ENCODE measurements at places on chromosomes 5 and 9.

DNA sequence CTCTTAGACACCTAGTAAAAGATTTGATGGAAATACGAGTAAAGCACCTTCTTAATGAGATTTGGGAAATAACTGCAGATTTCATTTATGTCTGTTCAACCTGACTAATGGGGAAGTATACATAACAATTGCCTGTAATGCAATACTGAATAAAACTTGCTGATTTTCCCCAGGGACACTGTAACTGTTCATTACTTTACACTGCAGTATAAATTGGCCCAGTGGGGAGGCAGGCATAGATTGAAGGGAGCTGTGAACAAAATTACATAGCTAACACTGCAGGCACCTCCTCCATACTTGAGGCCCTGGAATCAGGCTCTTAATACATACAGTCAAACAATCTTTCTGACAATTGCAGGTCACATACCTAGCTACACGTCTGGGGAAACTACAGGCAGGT is 216.2 kb downstream of the PTPRD start:
- no peak for DNase-seq

DNA sequence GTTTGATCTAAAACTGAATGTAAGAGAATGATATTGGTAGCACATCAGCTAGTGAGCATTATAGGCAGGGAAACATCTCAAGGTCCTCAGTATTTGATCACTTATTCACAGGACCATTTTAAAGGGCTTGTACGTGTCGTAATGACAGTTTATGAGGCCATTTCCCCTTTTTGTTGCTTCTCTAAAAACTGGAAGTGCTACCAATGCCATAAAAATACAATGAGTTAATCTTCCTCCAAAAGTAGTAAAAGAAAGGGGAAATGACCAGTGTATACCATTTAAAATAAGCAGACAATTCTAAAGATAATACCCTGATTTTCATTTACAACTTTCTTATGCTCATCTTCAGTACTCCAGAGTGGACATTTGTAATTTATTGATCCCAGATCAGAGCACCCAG is 285.8 kb upstream of the PCSK5 start:
- DNase-seq: no peak

GRCh38 chr5:120538149-120538548 is 74.0 kb downstream of the PRR16 start:
- peak; percentile 38 for DNase-seq

DNA sequence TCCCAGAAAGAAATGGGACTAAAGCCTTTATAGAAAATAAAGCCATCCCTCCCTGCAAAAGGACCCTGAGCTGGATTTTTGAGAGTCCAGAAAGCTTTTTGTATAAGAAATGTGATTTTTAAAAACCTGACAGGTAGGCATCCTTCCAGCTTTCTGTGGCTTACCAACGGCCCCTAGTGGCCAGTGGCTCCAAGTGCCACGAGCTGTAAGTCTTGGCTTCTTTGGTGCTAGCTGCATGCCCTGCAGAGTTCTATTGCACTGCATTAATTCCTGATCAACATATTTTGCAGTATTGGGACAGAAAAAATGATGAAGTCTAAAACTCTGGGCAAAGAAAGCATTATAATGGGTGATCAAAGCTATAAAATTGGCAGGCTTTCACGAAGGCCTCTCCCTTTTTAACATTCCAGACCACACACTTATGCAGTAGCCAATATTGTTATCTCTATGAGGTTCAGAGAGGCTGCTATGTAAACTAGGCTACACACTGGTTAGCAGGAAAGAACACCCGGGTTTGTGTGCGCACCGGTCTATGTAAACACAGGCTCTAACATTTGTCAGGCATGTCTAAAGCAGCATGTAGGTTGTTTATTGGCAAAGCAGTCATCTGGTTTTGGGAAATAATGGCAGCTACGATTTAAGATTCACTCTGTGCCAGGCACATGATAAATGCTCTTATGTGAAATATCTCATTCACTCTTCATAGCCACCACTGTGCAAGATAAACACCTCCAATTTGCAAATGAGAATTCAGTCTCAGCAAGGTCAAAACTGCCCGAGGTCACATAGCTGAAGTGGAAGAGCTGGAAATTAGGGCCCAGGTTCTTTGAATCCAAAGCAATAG is 55.2 kb downstream of the NMUR2 start:
- DNase-seq: peak; percentile 13

GRCh38 chr9:3746296-3747275 is 220.8 kb upstream of the RFX3 start:
- peak; percentile 85 for DNase-seq

- no peak for DNase-seq
Observed at GRCh38 chr5:176787676-176788075, 22.7 kb upstream of the UNC5A start.

DNA sequence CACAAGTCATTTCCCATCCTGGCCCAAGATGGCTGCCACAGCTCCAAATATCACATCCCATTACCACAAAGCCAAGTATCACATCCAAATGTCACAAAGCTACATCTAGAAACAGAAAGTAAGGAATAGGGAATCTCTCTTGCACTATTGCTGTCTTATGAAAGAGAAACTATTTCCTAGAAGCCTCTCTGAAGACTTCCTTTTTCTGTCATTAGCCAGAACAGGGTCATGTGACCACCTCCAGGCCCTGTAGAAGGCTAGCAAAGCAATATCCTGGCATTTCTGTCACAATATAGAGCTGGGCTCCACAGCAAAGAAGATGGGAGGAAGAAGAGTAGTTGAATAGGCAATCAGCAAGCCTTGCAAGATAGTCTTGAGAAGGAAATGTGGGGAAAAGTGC is 99.2 kb downstream of the SH3TC2 start:
- no peak for DNase-seq

- DNase-seq: no peak
Observed at GRCh38 chr9:116174347-116174746, 20.8 kb downstream of the PAPPA start.

- DNase-seq: peak; percentile 4
Observed at GRCh38 chr9:75041041-75041440, 12.9 kb upstream of the CARNMT1 start.

- DNase-seq: no peak
Observed at GRCh38 chr5:883475-884181, 9.0 kb downstream of the BRD9 start.

Data from stromal cell of bone marrow (primary cell).